ENCODE measurements at places on chromosomes 6 and 20.

DNA sequence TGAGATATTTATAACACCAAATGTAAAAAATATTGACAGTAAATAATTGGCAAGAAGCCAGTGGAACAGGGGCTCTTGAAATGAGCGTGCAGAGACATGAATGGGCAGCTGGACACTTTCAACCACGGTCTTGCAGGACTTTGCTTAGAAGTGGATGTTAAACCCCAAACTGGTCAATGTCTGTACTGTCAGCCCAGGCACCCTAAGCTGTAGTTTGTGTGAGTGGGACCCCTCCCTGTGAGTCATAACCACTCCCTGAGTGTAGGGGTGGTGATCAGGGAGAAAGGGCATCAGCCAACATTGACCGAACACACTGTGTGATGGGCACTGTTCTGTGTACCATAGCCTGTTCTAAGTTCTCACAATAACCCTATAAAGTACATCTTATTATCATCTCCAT lies 108.6 kb downstream of the FIG4 start:
- DNase-seq, result no peak

DNA sequence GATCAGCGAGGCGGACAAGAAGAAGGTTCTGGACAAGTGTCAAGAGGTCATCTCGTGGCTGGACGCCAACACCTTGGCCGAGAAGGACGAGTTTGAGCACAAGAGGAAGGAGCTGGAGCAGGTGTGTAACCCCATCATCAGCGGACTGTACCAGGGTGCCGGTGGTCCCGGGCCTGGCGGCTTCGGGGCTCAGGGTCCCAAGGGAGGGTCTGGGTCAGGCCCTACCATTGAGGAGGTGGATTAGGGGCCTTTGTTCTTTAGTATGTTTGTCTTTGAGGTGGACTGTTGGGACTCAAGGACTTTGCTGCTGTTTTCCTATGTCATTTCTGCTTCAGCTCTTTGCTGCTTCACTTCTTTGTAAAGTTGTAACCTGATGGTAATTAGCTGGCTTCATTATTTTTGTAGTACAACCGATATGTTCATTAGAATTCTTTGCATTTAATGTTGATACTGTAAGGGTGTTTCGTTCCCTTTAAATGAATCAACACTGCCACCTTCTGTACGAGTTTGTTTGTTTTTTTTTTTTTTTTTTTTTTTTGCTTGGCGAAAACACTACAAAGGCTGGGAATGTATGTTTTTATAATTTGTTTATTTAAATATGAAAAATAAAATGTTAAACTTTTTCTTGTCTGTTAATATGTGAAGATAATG lies 2.2 kb downstream of the HSPA1B start:
- no peak for DNase-seq

DNA sequence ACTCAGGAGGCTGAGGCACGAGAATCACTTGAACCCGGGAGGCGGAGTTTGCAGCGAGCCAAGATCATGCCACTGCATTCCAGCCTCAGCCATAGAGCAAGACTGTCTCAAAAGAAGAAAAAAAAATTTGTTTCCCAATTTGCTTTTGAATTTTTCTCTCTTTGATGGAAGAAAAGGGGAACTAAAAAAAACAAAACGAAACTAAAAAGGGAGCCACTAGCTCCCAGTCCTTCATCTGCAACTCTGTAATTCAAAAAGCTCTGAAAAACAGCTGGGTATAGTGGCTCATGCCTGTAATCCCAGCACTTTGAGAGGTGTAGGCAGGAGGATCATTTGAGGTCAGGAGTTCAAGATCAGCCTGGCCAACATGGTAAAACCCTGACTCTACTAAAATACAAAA lies 9.5 kb downstream of the OVOL2 start:
- DNase-seq, result no peak

GRCh38 chr6:136341967-136342366 lies 52.3 kb upstream of the BCLAF1 start:
- DNase-seq, result no peak

- no peak for DNase-seq
Observed at GRCh38 chr20:59173938-59174491, 10.4 kb downstream of the ZNF831 start.
